Pancreas (tissue), 10 donors: ENCODE measurements at places on chromosomes 12 and 14. TPM values are rescaled to one million over a fixed set of nuclear protein-coding genes. Genes with fewer than 3 reads are reported as not detected.

GRCh38 chr12:3534511-3534910 is 43.5 kb downstream of the PRMT8 start:
- H3K4me3 ChIP-seq, result no peak overlapping the region
- H3K27me3 ChIP-seq, result no peaks in the 10 kb centered on the region
- no peaks in the 10 kb centered on the region for H3K4me1 ChIP-seq
- no peak overlapping the region for H3K27ac ChIP-seq
- H3K36me3 ChIP-seq, result no peaks in the 10 kb centered on the region

Gene ASCL1
- 0.20 TPM for total RNA-seq

DNA sequence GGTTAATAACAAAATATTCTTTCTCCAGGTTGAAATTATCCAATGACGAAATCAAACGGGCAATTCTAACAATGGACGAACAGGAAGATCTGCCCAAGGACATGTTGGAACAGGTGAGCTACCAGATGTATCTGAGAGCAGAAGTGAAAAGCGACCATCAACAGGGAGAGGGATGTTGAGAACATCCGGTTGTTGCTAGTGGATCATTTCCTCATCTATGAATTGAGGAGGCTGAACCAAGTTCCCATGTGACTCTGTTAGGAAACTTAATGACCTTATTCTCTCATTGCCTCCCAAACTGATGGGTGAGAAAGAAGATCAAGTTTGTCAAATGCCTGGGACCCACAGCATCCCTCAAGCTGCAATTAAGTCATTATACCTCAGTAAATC is 117.7 kb downstream of the GPR135 start:
- no peak for DNase-seq
- H3K4me3 ChIP-seq, result no peak overlapping the region
- H3K27me3 ChIP-seq, result no peaks in the 10 kb centered on the region

Gene STXBP6
- total RNA-seq, result 24.4 TPM

Gene E2F7
- total RNA-seq, result not detected

Gene MUCL1
- not detected for total RNA-seq

GRCh38 chr14:48805315-48805714 is 780.9 kb downstream of the RPS29 start:
- no peaks in the 10 kb centered on the region for H3K4me1 ChIP-seq
- H3K36me3 ChIP-seq, result no peaks in the 10 kb centered on the region
- H3K27ac ChIP-seq, result no peak overlapping the region
- no peaks in the 10 kb centered on the region for H3K27me3 ChIP-seq
- no peak for DNase-seq

Gene GARIN6
- total RNA-seq, result not detected

GRCh38 chr12:51937926-51938325 is 13.6 kb upstream of the ACVR1B start:
- H3K36me3 ChIP-seq, result no peaks in the 10 kb centered on the region
- no peak overlapping the region for H3K4me3 ChIP-seq
- H3K4me1 ChIP-seq, result no peaks in the 10 kb centered on the region
- H3K27ac ChIP-seq, result no peak overlapping the region
- H3K27me3 ChIP-seq, result no peaks in the 10 kb centered on the region

DNA sequence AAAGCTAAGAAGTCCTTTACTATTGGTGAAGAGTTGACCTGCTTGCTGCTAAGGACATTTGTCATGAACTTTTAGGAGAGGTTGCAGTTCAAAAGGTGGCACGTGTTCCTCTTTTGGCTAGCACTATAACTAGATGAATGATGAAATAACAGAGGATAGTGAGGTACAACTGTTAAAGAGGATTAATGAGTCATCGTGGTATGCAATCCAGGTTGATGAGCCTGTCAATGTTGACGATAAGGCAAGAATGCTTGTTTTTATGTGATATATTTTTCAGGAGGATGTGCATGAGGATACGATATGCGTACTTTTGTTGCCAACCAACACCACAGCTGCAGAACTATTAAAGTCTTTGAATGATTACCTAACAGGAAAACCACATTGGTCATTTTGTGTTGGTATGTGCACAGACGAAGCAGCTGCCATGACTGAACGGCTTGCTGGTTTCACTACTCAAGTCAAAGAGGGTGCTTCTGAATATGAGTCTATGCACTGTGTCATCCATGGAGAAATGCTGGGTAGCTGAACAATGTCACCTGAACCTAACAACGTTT is 10.6 kb downstream of the CEP128 start:
- H3K36me3 ChIP-seq, result no peaks in the 10 kb centered on the region
- no peaks in the 10 kb centered on the region for H3K27me3 ChIP-seq
- DNase-seq, result no peak
- no peak overlapping the region for H3K4me3 ChIP-seq
- H3K27ac ChIP-seq, result no peak overlapping the region
- H3K4me1 ChIP-seq, result no peaks in the 10 kb centered on the region

DNA sequence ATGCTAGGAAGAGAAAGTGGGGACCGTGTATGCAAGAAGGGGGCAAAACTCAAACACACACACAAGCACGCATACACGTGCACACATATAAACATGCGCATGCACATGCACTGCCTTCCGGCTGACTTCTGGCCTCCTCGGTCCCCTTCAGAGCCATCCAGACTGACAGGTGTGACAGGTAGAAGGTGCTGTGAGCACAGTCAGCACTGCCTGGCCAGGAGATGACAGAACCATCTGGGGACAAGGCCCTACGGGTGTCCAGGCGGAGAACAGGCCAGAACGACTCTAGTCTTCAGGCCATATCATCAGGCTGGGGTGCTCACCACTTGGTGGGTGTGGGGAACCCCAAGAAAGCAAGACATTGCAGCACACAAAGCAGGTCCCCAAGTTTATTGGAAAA is 7.3 kb downstream of the KRT83 start:
- no peak overlapping the region for H3K4me3 ChIP-seq
- H3K27ac ChIP-seq, result no peak overlapping the region
- H3K36me3 ChIP-seq, result no peaks in the 10 kb centered on the region
- no peak for DNase-seq
- no peaks in the 10 kb centered on the region for H3K27me3 ChIP-seq

Gene MAX
- total RNA-seq, result 43.3 TPM

- no peaks in the 10 kb centered on the region for H3K36me3 ChIP-seq
- H3K4me3 ChIP-seq, result no peak overlapping the region
- no peak for DNase-seq
Observed at GRCh38 chr12:76848132-76848531, 30.7 kb downstream of the CSRP2 start.

DNA sequence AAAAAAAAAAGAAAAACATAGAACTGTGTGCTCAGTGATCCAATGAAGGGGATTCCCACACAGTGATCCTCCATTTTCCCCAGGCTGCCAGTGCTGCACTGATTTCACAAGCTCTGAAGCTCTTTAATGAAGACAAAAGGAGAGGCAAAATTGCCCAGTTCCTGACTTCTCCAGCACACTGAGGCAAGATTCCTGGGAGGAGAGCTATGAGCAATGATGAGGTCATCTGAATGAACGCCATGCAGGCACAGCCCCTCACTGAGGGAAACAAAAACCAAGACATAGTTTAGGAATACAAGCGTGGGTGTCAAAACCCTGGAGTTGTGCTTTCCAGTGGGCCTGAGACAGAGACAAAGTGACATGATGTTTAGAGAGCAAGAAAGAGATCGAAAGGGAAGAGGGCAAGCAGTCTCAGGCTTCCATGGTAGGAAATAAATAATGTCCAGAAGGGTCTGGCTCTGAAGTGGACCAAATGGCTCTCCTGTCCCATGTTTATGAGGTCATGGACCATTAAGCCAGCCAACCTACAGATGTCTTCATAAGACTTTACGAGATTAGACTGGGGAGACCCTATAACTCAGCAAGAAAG is 40.9 kb upstream of the SMUG1 start:
- H3K27ac ChIP-seq, result no peak overlapping the region
- H3K27me3 ChIP-seq, result no peaks in the 10 kb centered on the region
- no peak overlapping the region for H3K4me3 ChIP-seq
- DNase-seq, result no peak

Gene FOS
- 93.3 TPM for total RNA-seq

GRCh38 chr12:3178671-3179313 is 101.6 kb downstream of the TSPAN9 start:
- no peak for DNase-seq
- H3K4me3 ChIP-seq, result no peak overlapping the region
- no peaks in the 10 kb centered on the region for H3K4me1 ChIP-seq
- H3K27me3 ChIP-seq, result no peaks in the 10 kb centered on the region
- H3K36me3 ChIP-seq, result no peaks in the 10 kb centered on the region

Gene PAX9
- total RNA-seq, result not detected

Gene MANSC1
- total RNA-seq, result 18.4 TPM

DNA sequence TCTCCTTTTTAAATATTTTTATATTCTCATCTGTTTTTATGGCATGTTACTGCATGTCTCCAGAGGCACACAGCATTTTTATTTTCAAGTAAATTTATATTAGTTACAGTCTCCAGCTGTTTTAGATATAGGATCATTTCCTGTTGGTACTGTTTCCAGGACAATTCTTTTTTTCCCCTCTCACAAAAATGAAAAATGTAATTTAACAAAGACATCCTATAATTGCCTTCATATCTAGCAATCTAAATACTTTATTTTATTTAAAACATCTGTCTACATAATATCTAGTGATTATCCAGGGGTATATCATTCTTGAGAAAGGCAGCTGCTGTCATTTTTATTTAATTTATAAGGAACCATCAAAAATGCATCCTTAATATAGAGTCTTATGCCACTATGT is 272.4 kb upstream of the NPAS3 start:
- DNase-seq, result no peak
- no peaks in the 10 kb centered on the region for H3K36me3 ChIP-seq
- no peak overlapping the region for H3K4me3 ChIP-seq
- no peak overlapping the region for H3K27ac ChIP-seq
- no peaks in the 10 kb centered on the region for H3K27me3 ChIP-seq

DNA sequence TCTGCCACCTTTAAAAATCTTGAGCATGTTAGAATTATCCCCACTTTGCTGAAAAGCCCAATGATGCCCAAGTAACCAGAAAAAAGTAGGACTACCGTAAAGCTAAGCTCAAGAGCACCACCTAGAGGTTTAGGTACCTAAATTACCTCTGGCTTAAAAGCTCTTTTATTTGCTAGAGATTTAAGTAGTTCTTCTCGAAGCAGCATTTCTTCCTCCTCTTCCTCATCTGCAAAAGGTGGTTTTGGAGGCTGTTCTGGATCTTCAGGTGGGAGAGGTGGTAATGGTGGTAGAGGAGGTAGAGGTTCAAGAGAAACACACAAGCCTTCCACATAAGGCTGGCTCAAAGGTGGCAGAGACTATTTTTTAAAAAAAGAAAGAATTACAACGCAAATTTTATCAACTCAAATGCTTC is 26.9 kb downstream of the ZFC3H1 start:
- no peaks in the 10 kb centered on the region for H3K4me1 ChIP-seq
- no peak for DNase-seq
- no peak overlapping the region for H3K4me3 ChIP-seq
- H3K27ac ChIP-seq, result no peak overlapping the region
- H3K36me3 ChIP-seq, result peaks cover 77% of the 10 kb centered on the region
- no peaks in the 10 kb centered on the region for H3K27me3 ChIP-seq

GRCh38 chr12:96220902-96221301 is 26.7 kb downstream of the ELK3 start:
- H3K27ac ChIP-seq, result no peak overlapping the region
- H3K36me3 ChIP-seq, result no peaks in the 10 kb centered on the region
- no peak overlapping the region for H3K4me3 ChIP-seq
- H3K4me1 ChIP-seq, result no peaks in the 10 kb centered on the region
